NCI-H1105 (cell line): ENCODE measurements at places on chromosomes 1 and 21.

- no peak for DNase-seq
Measured at GRCh38 chr1:54462597-54463258, 56.5 kb upstream of the SSBP3 start.

DNA sequence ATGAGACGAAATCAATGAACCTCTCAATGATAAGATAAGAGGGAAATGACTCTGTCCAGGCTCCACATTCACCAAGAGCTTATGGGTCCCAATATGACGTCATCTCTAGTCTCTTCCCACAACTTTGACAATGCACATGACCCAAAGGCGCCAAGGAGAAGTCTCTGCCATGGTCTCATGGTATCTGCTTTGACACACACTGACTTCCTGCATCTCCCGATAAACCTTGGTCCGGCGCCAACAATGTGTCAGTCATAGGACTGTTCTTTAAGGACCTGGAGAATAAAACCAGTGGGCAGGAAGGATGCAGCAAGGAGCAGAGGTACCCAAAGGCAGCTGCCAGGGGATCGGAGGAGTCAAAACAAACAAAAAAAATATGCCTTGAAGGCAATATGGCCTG, 46.9 kb upstream of the TMEM51 start:
- no peak for DNase-seq

- DNase-seq = no peak
Measured at GRCh38 chr1:37931102-37931360, 15.8 kb downstream of the INPP5B start.

GRCh38 chr1:228378873-228379460, 27.7 kb downstream of the TRIM11 start:
- no peak for DNase-seq

- no peak for DNase-seq
Measured at GRCh38 chr1:160094291-160094625, 4.2 kb downstream of the IGSF8 start.

DNA sequence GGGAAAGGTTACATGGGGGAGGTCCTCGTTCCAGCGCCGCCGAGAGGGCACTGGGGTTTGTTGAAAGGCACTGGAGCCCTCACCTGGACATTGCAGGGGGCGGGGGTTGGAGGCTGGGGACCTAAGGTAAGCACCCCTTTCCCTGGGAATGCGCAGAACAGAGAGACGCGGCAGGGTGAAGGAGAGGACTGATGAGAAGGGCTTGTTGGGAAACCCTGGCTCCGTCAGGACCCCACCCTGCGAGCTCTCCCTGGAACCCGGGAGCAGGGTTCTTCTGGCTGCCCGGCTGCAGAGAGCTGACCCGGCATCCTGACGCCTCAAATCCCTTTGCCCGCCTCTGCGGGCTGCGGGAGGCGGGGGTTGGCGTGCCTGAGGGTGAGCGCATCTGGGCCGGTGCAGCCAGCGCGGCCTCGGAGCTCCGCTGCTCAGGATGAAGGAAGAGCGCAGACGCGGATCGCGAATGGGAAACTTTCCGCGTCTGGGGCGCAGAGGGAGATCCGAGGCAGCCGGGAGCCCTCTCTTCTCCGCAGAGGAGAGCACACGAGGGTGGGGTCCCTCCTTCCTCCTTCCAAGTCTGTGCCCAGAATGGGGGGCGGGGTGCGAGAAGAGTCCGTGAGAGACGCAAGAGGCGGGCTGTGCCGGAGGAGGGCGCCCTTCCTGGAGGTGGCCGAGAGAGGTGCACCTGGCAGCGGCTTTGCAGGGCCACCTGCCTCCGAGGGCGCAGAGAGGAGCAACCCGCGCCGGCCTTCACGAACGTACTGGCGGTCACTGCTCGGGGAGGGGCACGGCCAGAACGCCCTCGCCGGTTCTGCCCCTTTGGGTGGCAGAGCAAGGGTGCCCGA, 2.4 kb downstream of the IGSF21 start:
- DNase-seq = peak; percentile 69

DNA sequence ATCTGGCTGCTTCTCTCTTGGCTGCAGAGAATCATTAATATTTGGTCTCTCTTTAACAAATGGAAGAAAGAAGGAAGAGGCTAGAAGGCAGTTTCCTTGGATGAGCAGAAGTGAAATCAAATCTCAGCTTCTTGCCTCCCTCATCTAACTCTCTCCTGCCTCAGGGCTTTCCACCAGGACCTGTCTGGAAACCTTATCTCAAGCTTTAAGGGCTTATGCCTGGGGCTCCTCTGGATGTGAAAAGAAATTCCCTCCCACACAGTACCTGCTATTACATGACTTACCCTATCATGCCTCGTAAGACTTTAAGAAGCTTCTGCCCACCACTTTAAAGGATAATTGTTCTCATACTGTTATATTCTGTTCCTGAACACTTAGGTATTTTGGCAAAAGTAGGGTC, 8.9 kb downstream of the VTCN1 start:
- no peak for DNase-seq

GRCh38 chr1:245810789-245811337, 656.1 kb downstream of the KIF26B start:
- no peak for DNase-seq

DNA sequence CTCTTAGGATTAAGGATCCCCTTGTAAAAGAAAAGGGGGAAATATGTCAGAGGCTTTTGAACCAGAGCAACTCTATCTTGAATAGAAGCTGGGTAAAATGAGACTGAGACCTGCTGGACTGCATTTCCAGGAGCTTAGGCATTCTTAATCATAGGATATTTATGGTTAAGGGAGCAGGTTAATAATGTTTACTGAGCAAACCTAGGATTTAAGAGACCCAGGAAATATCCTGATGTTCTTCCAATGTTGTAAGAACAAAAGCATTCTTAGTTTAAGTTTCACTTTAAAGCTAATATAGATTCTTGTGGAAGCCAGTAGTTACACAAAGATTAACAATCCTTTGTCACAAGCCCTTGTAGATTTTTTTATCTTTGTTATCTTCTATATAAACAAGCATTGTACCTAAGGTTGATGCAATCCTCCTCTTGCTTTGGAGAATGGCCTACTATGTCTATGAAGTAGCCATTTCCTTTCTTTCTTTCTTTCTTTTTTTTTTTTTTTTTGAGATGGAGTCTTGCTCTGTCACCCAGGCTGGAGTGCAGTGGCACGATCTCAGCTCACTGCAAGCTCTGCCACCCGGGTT, 570.2 kb upstream of the BEND5 start:
- DNase-seq = no peak

DNA sequence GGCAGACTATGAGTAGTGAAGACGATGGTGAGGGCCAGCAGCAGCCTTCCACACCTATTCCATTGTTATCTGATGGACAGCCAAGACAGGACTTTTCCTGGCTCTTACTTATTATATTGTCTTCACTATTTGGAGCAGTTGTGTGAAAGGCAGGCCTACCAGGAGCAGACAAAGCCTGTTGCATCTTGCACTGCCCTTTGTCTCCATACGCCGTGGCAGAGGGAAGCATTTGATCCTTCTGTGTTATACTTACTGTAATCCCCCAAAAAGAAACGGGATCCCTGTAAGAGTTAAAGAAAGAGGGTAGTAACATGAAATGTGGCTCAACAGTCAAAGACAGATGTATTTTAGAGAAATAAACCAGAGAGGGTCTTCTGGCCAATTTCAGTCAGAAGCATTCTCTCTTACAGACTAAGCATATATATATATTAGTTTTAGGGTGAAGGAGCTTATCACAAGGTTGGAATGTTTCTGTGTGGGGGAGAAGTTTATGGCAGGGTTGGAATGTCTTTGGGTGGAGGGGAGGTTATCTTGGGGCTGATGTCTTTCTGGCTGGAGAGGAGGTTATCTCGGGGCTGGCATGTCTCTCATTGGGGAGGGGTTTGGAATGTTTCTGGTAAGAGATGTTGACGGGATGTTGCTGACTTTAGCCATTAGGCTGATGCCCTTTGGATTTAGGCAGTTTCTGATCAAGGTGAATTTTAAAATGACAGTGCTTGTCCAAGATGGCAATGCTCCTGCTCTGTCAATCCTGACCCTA, 23.4 kb upstream of the HSD3B1 start:
- no peak for DNase-seq

GRCh38 chr1:222914861-222915632, 100.2 kb downstream of the DISP1 start:
- no peak for DNase-seq

DNA sequence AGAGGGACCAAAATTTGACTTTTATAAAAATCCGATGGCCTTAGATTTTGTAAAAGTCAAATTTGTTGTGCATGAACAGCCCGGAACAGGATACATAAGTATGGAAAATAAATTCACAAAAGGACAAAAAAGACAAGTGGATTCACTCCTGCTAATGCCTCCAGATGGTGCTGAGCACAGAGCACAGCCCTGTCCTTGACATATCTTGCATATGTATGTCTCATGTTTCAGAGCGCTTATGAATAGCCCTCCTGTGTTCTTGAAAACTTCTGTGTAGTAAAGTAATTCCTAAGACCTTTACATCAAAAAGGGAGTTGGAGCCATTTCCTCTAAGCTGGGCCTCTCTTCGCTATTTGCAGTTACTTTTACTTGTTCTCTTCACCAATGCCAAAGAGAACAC, 110.7 kb upstream of the RAB3GAP2 start:
- no peak for DNase-seq
